ENCODE measurements at places on chromosomes 3 and 15.

GRCh38 chr3:162087361-162087760, 590.8 kb downstream of the OTOL1 start:
- no peak for DNase-seq

- DNase-seq: no peak
These were observed 759.4 kb upstream of the GBE1 start for GRCh38 chr3:82520846-82521245.

DNA sequence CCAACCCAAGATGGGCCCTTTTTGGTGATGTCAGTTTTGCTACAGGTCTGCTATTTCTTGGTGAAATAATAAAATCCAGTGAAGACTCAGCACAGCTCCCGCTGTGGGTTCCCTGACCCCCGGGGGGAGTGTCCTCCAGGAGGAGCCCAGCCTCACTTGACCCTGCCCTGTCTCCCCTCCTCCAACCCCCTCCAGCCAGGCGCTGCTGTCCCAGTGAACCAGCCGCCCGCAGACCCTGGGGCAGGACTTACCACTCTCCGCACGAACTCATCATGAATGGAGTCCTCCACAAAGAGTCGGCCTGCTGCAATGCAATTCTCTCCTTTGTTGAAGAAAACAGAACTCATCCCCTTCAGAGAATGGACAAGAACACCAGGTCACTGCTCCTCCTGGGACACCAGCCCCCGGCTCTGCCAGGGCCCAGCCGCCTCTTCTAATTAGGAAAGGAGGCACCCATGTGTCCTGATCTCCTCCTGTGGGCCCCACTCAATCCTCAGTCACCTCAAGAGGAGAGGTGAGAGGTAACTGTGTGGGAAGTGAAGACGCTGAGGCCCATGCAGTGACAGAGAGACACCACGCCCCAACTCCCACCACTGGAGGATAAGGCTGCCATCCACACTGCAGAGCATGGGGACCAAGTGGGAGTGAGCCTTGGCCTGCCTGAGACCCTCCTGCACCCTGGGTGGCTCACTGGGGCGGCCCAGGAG, 28.8 kb upstream of the SLC41A3 start:
- no peak for DNase-seq

DNA sequence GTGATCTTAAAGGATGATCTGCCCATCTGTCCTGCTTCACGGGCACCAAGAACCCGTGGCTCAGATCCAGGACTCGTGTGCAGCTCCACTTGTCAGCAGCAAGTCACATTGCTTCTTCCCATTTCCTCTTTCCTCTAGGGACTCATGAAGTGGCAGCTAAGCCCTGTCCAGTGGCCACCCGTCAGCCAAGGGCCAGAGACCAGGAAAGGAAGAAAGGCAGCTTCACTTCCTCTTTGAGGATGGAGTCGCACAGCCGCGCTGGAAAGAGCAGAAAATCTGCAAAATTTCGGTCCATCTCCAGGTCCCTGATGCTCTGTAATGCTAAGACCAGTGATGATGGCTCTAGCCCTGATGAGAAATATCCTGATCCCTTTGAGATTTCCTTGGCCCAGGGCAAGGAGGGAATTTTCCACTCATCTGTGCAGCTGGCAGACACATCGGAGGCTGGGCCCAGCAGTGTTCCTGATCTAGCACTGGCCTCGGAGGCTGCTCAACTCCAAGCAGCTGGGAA, 28.5 kb downstream of the IL16 start:
- DNase-seq: no peak

DNA sequence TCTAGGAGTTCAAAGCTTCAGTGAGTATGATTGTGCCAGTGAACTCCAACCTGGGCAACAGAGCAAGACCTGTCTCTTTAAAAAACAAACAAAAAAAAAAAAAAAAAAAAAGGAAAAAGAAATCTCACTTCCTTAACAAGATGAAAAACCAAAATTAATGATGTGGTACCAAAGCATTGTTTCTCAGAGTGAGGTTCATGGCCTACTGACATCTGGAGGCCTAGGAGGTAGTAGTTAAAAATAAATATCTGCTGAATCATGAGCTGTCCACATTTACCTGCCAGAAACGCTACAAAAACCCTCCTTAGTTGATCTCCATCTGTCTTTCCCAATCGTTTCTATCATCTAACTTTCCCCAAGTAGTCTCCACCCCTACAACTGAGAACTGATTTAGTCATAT, 51.2 kb downstream of the EPHA6 start:
- no peak for DNase-seq
